ENCODE measurements at places on chromosomes 1 and 21. TPM values are rescaled to one million over a fixed set of nuclear protein-coding genes. Genes with fewer than 3 reads are reported as not detected.

Gene HORMAD1
- total RNA-seq, result 1.6 TPM

Gene PLA2G2A
- 300 TPM for total RNA-seq

Gene LYPD8
- total RNA-seq, result 34.7 TPM

Gene SLC45A3
- total RNA-seq, result 7.4 TPM

Gene OR2AK2
- total RNA-seq, result not detected

DNA sequence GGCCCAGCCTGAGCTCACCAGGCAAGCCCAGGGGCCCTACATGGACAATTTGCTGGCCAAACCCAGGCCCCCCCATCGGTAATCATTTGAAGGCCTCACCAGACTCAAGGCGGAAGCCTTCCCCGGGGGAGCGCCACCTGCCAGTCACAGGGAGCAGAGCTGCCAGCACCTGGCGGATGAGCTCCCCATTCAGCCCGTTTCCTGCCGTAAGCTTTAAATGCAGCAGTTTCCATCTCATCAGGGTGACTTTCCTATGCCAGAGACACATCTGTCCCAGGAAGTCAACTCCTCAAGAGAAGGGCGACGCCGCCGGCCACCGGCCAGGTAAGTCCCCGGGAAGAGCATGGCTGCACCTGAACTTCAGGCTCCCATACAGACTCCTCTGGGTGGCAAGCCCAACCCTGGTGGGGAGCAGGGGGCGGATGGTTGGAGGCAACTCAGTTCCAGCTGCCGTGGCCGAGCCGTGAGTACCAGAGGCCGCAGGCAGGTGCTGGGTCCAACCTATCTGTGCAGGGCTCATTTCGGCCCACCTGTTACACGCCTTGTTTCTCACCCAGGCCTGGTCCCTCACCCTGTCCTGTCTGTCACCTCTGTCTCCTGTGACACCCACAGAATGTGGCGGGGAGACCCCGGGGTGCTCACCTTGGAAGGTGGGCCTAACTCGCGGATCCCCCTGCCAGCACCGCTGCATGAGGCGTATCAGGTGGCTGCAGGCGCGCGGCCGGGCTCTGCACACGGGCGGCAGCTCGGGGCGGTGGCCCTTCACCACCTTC is 20.7 kb downstream of the RIPK4 start:
- DNase-seq, result peak; percentile 54

GRCh38 chr1:74824497-74825107 is 91.7 kb downstream of the TYW3 start:
- no peak for DNase-seq

GRCh38 chr21:42550817-42551216 is 37.2 kb downstream of the SLC37A1 start:
- DNase-seq, result no peak

DNA sequence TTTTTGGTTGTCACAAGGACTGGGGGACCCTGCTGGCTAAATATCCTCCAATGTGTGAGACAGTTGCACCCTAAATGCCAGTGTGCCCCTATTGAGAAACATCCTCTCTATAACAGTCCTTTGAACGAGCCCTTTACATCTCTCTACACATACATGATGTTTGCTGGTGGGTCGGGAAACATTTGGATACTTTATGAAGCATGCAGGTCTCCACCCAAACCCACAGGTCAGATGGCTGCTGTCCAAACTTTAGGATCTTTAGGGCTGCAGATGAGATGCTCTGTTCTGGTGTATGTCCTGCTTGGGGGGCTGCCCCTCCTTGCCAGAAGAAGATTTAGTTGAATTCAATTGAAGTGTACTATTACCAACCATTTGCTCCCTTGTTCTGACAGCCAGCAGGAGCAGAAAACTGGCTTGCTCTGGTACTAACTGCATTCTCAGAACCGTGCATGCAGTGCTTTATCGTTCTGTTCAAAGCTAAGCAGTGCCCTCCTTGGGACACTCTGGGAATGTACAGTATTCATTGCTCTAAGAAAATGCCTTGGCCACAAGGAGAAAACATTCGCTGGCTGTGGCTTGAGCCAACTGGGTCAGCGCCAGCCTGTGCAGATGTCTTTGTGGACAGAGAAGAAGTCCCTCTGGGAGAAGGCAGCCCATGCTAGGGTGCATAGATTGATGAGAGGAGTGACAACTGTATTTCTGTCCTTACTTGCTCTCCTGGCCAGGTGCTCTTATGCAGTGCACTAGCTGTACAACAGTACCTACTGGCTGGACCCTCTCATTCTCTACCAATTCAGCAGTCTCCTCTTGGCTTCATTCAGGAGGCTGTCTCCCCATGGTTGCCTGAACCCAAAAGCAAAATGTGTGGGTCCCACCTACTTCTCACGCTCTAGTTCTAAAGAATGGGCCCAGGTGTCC is 61.4 kb upstream of the DIRAS3 start:
- DNase-seq, result peak; percentile 59

DNA sequence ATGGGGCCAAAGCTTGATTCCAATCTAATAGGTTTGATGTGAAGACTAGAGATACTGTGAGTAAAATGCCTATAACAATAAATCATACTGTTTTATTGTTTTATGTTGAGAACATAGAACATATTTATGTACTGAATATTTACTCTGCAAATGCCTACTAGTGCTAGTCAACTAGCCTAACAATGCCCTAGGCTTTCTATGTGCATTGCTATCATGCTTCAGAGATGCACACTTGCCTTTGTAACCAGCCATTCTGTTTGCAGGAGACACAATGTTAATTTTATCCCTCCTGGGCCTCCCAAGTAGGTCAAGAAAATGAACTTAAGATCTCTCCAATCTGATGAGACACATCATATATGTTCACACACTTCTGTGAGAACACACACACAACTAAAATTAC is 530.8 kb upstream of the BEND5 start:
- DNase-seq, result no peak

DNA sequence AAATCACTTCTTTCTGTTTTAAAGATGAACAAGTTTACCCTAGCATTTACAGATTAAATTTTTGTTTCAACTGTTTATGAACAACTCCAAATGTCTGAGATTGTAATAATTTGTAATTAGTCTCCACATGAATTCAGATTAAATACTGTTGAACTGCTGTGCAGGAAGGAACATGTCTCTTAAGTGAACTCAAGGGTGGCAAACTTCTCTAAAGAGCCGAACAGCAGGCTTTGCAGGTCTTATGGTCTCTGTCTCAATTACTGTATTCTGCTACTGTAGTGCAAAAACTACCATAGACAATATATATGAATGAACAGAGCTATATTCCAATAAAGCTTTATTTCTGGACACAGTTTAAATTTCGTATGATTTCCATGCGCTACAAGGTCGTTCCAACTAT is 6.6 kb downstream of the RSBN1 start:
- DNase-seq, result no peak

GRCh38 chr1:55888685-55889317 is 673.6 kb upstream of the USP24 start:
- no peak for DNase-seq

- DNase-seq, result no peak
Observed at GRCh38 chr1:208809876-208810275, 565.7 kb upstream of the PLXNA2 start.

GRCh38 chr1:93235261-93235660 is 54.7 kb downstream of the CCDC18 start:
- no peak for DNase-seq

GRCh38 chr1:21574466-21575151 is 65.4 kb downstream of the ALPL start:
- DNase-seq, result peak; percentile 49
